ENCODE measurements at places on chromosomes 5 and 9. TPM values are rescaled to one million over a fixed set of nuclear protein-coding genes. Genes with fewer than 3 reads are reported as not detected.

ARID3C gene
- total RNA-seq, result 0.38 TPM

DNA sequence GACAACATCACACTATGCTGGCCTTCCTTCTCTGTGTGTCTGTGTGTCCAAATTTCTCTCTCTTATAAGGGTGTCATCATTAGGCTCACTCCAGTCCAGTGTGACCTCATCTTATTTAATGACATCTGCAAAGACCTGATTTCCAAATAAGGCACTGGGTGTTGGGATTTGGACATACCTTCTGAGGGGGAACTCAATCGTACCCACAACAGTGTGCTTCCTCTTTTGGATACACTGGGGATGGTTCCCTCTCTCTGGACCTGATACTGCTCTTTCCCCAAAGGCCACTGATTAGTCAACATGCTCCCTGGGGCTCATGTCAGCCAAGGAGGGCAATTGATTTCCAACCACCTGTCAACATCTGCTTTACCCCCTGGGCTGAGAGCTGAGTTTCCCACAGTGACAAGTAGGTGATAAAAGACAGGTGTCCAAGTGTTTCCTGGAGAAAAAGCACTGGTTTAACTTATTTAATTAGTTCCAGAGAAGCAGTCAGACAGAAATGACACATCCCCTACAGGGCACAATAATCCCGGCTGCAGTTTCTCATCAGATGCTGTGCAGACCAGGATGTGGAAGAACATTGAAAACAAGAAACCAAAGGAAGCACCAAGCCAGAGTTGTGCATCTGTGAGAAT is 17.8 kb upstream of the CEP72 start:
- no peaks in the 10 kb centered on the region for H3K36me3 ChIP-seq
- H3K27ac ChIP-seq, result no peak overlapping the region
- no peaks in the 10 kb centered on the region for H3K4me1 ChIP-seq
- no peak for DNase-seq

DNA sequence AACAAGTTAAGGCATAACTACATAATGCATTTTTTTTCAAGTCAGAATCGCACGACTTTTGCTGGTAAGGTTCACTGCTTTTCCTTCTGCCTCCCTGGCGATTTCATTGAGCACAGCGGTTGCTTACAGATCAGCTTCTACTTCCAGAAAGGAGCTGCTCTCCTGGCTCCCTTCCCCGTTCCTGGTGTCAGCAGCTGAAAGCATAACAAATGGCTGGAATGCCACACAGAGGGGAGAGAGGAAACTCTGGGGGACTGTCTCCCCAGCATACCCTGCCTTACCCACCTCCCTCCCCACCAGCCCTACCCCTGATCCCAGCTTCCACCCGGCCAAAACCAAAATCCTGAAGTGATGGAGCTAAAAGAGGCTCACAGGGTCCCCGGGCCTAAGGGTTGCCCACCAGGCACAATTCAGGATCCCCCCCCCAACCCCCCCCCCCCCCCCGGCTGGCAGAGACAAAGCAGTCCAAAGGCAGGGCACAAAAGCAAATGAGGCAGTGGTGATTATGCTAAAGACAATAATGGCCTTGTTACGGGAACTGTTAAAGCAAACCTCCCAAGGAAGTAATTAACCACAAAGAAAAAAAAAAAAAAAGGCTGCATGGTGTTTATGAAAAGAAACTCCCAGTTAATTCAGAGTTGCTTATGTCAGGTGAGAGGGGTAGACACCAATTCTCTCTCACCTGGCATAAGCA is 126.1 kb upstream of the WWC1 start:
- H3K27me3 ChIP-seq, result peaks cover 3% of the 10 kb centered on the region
- H3K4me3 ChIP-seq, result no peak overlapping the region
- no peaks in the 10 kb centered on the region for H3K36me3 ChIP-seq
- H3K27ac ChIP-seq, result no peak overlapping the region
- DNase-seq, result no peak

DNA sequence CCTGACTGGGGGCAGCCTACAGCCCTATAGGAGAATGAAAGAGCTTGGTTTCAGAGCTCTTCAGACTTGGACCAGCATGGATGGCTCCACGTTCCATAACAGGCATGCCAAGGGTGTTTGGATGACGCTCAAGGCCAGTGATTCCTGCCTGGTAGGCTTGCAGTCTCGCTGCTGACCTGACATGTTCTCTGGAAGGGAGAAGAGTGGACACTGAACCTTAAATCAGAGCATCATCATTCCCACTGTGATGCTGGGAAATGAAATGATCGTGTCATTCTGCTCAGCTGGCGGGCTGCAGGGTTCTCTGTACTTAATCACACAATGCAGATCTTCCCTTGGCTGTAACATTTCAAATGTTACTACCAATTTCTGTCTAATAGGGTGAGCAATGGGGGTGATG is 57.0 kb downstream of the CFAP90 start:
- H3K4me1 ChIP-seq, result no peaks in the 10 kb centered on the region
- no peak overlapping the region for H3K27ac ChIP-seq
- no peaks in the 10 kb centered on the region for H3K36me3 ChIP-seq

- no peaks in the 10 kb centered on the region for H3K36me3 ChIP-seq
- no peak for DNase-seq
- H3K27me3 ChIP-seq, result no peaks in the 10 kb centered on the region
- H3K4me1 ChIP-seq, result no peaks in the 10 kb centered on the region
Measured at GRCh38 chr9:118177241-118177640, 473.0 kb downstream of the TLR4 start.

TAF11L5 gene
- total RNA-seq, result not detected

DNA sequence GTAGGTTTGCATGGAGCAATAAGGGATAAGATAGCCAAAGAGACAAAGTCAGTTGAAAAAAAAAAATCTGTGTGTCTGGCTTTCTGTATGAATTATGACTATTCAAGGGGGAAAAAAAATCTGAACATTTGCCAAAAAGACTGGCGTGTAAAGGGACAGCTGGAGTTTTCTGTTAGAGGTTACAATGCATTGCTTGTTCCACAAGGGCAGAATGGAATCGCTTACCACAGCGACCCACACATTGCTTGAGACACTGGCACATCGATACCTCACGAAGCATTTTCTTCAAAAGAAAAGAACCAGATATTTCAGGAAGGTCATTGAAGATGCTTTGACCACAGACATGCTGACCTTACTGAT is 327.8 kb downstream of the TMEM167A start:
- H3K36me3 ChIP-seq, result no peaks in the 10 kb centered on the region
- H3K4me1 ChIP-seq, result peaks cover 16% of the 10 kb centered on the region
- H3K4me3 ChIP-seq, result no peak overlapping the region
- no peaks in the 10 kb centered on the region for H3K27me3 ChIP-seq
- no peak for DNase-seq

DNA sequence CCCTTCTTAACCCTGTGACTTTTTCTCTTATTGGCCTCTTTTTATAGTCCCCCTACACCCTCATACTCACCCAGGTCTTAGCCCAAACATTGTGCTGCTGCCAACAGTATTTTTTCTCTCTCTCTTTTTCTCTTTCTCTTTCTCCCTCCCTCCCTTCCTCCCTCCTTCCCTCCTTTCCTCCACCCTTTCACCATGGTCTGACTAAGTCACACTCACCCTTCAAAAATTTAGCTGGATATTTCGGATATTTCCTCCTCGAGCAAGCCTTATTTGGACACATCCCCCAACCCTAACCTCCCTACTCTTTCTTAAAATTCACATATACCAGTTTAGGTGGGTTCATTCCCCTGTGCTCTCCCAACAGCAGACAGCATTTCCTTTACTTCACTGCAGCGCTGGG is 64.7 kb downstream of the FGF1 start:
- no peaks in the 10 kb centered on the region for H3K36me3 ChIP-seq
- DNase-seq, result no peak

C9orf152 gene
- total RNA-seq, result 0.09 TPM

DNA sequence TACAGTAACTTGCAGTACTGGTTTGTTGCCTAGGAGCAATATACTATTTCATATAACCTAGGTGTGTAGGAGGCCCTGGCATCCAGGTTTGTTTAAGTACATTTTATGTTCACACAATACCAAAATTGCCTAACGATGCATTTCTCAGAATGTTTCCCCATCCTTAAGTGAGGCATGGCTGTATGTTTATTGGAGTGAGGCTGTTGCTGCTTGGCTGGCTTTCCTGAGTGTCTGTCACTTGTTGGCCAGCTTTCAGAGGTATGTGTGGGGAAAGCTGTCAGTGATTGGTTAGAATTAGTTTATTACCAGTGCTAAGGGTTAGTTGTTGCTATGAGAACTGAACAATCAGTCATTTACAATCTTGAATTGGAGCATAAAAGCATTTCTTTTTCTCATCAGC is 154.1 kb upstream of the CDH12 start:
- no peak overlapping the region for H3K27ac ChIP-seq
- no peaks in the 10 kb centered on the region for H3K4me1 ChIP-seq
- no peaks in the 10 kb centered on the region for H3K27me3 ChIP-seq
- no peaks in the 10 kb centered on the region for H3K36me3 ChIP-seq

ORM2 gene
- total RNA-seq, result not detected
